ENCODE measurements at places on chromosomes 6 and 20. TPM values are rescaled to one million over a fixed set of nuclear protein-coding genes. Genes with fewer than 3 reads are reported as not detected.

- no peak overlapping the region for H3K4me3 ChIP-seq
- no peaks in the 10 kb centered on the region for H3K27me3 ChIP-seq
- no peaks in the 10 kb centered on the region for H3K36me3 ChIP-seq
- DNase-seq, result no peak
Observed at GRCh38 chr6:127857051-127857637, 43.7 kb downstream of the THEMIS start.

DNA sequence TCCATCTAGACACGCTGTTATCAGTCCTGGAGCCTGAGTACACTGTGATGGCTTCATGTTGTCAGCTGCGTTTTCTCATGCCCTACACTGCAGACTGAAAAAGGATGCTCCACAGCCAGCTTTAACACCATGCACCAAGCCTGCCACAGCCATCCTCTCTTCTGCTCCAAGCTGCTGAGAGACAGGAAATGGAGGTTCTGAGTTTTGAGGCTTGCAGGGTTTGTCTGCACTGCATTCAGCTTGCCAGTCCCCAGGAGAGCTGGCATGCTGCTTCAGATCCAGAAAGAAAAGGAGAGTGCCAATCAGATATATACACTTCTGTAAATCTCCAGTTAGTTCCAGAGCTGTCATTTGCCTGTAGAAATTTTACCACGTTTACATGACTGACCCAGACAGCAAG, 550.7 kb upstream of the FLRT3 start:
- H3K36me3 ChIP-seq, result no peaks in the 10 kb centered on the region
- H3K4me1 ChIP-seq, result no peaks in the 10 kb centered on the region
- no peak for DNase-seq
- no peaks in the 10 kb centered on the region for H3K27me3 ChIP-seq
- no peak overlapping the region for H3K4me3 ChIP-seq

DNA sequence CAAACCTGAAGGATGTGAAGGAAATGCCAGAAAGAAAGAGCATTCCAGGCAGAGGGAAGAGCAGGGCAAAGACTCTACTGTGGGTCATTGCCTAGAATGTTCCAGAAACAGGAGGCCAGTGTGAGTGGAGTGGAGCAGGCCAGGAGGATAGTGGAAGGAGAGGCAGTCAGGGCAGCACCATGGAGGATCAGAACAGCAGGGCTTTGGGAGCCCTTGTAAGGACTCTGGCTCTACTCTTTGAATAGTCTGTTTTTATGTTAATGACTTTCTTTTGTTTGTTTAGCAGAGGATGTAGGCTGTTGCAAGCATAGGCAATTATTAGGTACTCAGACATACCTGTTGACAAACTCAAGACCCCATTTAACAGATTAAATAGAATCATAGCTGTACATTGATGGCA, 23.6 kb upstream of the FBXL4 start:
- no peaks in the 10 kb centered on the region for H3K36me3 ChIP-seq
- no peak overlapping the region for H3K4me3 ChIP-seq
- no peaks in the 10 kb centered on the region for H3K4me1 ChIP-seq
- no peak for DNase-seq

- H3K4me1 ChIP-seq, result peaks cover 2% of the 10 kb centered on the region
- DNase-seq, result peak; percentile 52
- no peak overlapping the region for H3K27ac ChIP-seq
- no peaks in the 10 kb centered on the region for H3K36me3 ChIP-seq
- no peak overlapping the region for H3K4me3 ChIP-seq
- peaks cover 5% of the 10 kb centered on the region for H3K27me3 ChIP-seq
Observed at GRCh38 chr20:371755-372542, 8.6 kb upstream of the TRIB3 start.

DNA sequence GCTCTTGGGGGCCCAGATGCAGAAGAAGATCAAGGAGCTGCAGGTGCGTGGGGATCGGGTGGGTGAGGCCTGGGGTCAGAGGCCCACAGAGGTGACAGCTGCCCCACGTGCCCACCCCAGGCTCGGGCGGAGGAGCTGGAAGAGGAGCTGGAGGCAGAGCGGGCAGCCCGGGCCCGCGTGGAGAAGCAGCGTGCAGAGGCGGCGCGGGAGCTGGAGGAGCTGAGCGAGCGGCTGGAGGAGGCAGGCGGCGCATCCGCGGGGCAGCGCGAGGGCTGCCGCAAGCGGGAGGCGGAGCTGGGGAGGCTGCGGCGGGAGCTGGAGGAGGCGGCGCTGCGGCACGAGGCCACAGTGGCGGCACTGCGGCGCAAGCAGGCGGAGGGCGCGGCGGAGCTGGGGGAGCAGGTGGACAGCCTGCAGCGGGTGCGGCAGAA, 41.5 kb downstream of the MYH7B start:
- DNase-seq, result peak; percentile 37
- no peaks in the 10 kb centered on the region for H3K27me3 ChIP-seq
- H3K4me1 ChIP-seq, result peaks cover 8% of the 10 kb centered on the region
- H3K4me3 ChIP-seq, result no peak overlapping the region
- peaks cover 64% of the 10 kb centered on the region for H3K36me3 ChIP-seq

GRCh38 chr20:60095456-60095855, 137.2 kb downstream of the CDH26 start:
- no peaks in the 10 kb centered on the region for H3K4me1 ChIP-seq
- no peak overlapping the region for H3K4me3 ChIP-seq
- no peak overlapping the region for H3K27ac ChIP-seq
- H3K36me3 ChIP-seq, result no peaks in the 10 kb centered on the region
- H3K27me3 ChIP-seq, result peaks cover 2% of the 10 kb centered on the region

Gene OPN5
- polyA plus RNA-seq, result 0.06 TPM

Gene SEMG1
- polyA plus RNA-seq, result not detected

Gene ENPP5
- polyA plus RNA-seq, result 4.7 TPM

Gene LY6G6F
- polyA plus RNA-seq, result 0.07 TPM
